ENCODE measurements at places on chromosomes 4 and X.

GRCh38 chrX:50988649-50989048 lies 78.1 kb downstream of the BMP15 start:
- DNase-seq = no peak

DNA sequence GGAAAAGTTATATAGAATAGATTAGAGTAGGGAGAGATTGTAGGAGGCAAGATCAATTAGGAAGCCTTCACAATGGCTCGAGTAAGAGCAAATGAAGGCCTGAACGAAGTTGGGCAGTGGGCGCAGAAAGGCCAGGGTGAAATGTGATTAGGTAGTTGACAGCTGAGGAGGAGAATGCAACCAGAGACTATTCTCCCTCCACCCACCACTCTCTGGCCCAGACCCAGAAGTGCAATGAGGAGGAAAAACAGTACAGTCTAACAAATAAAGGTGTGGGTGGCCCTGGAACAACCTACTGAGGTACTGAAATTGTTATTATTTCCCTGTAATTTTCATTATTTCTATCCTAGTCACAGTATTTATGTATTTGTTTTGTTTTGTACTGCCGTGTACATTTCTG lies 176.7 kb downstream of the SLC39A8 start:
- no peak for DNase-seq

- no peak for DNase-seq
Observed at GRCh38 chrX:105870445-105870844, 48.1 kb downstream of the NRK start.

DNA sequence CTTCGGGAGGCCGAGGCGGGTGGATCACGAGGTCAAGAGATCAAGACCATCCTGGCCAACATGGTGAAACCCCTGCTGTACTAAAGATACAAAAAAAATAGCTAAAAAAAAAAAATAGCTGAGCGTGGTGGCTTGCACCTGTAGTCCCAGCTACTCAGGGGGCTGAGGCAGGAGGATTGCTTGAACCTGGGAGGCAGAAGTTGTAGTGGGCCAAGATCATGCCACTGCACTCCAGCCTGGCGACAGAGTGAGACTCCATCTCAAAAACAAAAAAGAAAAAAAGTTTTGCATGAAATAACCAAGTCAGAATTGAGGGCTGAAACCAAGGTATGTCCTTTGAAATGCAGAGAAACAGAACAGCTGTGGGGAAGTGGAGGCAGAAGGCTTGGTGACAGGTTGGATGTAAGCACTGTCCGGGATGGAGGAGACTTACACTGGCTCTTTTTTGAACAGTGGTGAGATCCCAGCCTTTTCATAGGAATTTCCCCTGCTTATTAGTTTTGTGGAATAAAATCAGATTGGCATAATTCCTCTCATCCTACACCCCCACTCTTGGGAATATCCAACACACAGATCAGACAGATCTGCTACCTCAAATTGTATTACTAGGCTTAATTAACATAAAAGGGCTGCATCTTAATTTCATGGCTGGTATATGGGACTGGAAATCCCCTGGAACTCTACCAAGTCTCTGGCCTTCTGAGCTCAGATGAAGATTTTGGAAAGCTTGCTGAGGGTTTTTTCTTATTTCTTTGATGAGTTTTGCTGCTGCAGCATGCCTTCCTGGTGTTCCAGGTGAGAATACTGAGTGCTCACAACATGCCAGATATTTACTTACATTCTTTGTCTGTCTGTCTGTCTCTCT lies 18.8 kb upstream of the C4orf36 start:
- no peak for DNase-seq

DNA sequence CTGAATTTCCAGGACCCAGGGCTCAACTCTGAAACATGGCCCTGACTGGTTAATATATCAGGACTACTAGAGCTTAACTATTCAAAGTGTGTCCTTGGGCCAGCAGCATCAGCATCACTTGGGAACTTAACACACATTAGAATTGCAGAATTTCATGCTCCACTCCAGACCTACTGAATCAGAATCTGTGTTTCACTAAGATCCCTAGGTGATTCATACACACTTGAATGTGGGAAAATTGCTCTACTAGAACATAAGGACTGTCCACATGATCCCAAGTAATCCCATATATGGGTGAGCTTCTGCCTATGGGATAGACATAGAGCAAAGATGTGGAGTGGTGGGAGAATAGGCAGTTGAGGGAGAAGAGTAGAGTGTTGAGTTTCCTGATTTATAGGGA lies 192.5 kb upstream of the CLNK start:
- no peak for DNase-seq

DNA sequence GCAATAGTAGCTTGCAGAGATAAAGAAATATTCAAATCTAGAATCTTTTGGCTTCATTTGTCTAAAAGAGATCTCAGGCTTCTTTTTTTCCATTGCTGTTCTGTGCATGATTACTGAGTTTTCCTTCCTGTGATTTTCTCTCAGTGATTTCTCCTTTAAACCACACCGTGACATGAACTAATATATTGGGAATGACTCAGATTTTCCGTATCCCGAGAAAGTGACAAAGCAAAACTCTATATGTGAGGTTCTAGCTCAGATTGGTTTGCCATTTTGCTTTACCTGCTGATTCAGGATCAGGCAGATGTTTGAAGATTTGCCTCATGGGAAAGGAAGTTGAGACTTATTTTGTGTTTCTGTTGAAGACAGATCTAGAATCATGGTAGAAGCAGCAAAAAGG lies 59.4 kb downstream of the MTHFD2L start:
- no peak for DNase-seq

- DNase-seq = no peak
Observed at GRCh38 chr4:152185786-152186550, 349.9 kb downstream of the FBXW7 start.

DNA sequence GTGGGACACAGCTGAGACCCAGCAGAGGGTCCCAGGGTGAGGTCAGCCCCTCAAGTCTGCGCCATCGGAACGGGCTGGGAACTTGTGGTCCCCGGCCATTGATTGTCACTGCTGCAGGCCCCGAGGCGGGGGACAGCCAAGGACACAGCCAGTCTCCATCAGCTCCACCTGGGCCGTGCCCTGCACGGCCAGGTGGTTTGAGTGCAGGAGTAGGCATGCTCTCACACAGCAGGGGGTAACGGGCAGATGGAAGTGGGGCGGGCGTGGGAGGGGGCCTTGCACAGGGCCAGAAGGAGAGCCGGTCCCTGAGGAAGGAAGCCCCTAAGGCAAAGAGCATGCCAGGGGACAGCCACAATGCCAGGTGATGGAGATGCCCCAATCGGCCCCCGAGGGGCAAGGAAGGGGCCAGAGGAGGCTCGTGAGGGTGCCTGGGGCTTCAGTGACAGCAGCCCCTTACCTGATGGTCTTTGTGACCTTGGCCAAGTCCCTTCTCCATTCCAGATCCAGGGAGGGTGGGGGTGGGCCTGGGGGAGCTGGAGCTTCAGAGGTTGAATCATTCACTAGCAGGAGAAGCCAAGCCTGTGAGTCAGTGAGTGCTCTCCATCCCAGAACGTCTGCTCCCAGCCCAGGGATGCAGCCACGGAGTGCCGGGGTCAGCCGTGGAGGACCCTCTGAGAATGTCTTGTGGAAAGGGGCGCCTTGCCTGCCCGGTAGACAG lies 2.3 kb downstream of the ATP2B3 start:
- no peak for DNase-seq

DNA sequence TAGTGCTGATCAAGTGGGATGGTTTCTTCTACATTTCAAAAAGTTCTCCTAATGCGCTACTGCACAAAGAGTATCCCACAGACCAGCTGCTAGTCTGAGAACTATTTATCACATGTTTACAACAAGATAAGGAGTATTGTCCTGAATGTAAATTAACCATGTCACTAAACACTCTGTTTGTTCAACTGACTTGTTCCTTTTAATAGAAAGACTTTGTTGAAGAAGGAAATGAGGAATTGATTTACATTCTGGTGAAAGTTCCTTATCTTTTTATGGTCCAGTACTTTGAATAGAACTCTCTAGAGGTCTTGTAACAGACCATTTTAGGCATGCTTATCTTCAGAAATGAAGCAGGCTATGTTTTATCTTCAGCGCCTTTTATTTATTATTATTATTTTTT lies 67.3 kb upstream of the IL13RA1 start:
- no peak for DNase-seq

GRCh38 chrX:57453901-57454300 lies 137.9 kb upstream of the ZXDB start:
- no peak for DNase-seq

DNA sequence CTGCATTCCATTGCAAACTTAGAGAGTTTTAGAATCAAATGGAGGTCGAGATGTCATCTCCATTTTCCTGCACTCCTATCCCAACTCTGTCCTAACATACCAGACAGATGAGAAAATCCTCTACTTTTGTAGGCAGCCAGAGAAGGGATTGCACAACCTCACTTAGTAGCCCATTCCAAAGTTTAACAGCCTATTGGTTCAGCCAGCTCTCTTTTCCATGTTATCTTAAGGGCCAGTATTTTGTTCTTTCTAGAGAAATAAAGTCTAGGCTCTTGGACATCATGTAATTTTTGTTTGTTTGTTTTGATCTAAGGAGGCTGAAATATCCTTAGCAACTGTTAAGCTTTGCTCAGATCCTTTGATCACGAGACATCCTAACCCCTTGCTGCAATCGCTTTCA lies 173.0 kb downstream of the COX18 start:
- DNase-seq = no peak

- DNase-seq = no peak
Observed at GRCh38 chr4:80422727-80423404, 87.3 kb downstream of the CFAP299 start.

GRCh38 chr4:78145622-78146021 lies 88.5 kb downstream of the FRAS1 start:
- no peak for DNase-seq
